ENCODE measurements at places on chromosomes 12 and 14.

DNA sequence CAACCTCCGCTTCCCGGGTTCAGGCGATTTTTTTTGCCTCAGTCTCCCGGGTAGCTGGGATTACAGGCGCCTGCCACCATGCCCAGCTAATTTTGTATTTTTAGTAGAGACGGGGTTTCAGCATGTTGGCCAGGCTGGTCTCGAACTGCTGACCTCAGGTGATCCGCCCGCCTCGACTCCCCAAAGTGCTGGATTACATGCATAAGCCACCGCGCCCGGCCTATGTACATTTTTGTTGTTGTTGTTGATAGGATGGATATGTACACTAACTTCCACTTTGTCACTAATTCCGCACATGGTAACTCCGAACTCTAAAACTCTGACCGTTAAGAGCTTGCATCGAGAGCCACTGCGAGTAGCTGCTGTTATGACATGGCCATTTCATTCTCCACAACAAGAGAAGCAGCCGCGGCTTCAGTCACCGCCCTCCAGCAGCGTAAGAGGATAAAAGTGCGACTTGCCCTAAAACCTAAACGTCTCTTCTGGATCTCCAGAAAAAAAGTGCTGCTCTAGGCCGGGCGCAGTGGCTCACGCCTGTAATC is 742 bp upstream of the MARS1 start:
- no peak for DNase-seq

GRCh38 chr12:26555139-26555538 is 277.9 kb downstream of the ITPR2 start:
- DNase-seq, result no peak

- no peak for DNase-seq
These were observed 73.5 kb upstream of the ALX1 start for GRCh38 chr12:85206543-85206942.

- DNase-seq, result no peak
These were observed 22.0 kb downstream of the MLXIP start for GRCh38 chr12:122100568-122100967.

DNA sequence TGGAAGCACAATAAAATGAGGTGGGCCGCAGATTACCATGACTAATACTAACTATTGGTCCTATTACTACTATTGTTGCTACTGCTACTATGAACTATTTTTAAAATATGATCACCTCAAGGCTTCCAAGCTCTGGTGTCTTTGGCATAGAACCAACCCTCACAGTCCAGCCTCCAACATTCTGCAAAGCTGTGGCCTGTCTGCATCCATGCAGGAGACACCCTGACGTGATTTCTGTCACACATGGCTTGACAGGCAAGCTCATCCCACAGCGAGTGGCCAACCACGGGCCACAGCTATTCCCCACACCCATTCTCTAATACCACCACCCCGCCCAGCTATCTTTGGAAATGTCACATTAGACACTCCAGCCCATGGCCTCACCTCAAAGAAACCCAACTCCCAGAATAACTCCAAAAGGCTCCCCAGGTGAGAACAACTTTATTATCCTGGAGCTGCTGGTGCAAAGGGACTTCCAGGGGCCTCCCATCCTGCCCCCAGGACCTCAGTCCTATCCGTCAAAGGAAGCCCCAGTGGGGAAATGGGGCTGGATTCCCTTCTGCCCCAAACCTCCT is 14.4 kb downstream of the ISCU start:
- DNase-seq, result no peak
